ENCODE measurements at places on chromosomes 12 and 14.
A peak's percentile ranks its signal among the peaks of the same experiment; 100 is the strongest.

DNA sequence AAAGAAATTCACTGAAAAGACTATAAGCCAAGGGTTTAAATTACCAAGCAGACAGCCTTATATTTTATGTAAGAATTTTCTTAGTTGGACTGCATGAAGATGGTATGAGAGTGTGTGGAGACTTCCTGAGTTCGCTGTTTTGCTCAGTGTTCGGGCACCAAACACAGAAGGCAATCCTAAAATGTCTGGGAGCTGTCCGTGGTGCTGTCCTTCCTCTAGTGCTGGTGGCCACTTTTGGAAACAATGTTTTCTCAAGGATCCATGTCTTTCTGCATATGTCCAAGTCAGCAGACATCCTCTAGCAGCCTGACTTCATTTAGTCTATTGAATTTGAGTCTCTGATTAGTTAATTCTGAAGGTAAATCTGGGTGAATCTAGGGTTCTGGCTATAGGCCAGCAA is 135.8 kb downstream of the SLC8A3 start:
- DNase-seq, result no peak

DNA sequence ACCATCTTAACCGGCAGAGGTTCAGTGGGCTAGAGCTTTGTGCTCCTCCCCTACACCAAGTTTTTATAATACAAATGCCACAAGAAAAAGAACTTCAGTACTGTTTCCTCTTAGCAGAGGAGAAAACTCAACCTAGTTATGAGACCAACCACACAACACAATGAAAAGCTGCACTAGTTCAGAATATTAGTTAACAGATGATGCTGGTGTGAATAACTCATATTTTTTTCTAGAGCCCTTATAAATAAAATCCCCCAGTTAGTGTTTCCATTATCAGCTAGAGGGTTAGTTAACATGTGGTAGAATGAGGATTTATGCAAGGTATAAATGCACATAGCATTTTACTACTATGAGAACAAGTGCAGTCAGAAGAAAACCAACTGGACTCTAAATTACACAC is 61.9 kb upstream of the AMN1 start:
- DNase-seq, result no peak

GRCh38 chr14:91387169-91387835 is 30.3 kb downstream of the CCDC88C start:
- no peak for DNase-seq

- DNase-seq, result peak; percentile 74
Measured at GRCh38 chr12:14885718-14886221, at the start of gene MGP. MGP (minus strand) TSS chr12:14885854; CDS start chr12:14885791, 63 bp downstream.

GRCh38 chr12:2291182-2291832 is 238.5 kb downstream of the CACNA1C start:
- DNase-seq, result no peak

GRCh38 chr12:94829552-94829951 is 173.9 kb downstream of the NDUFA12 start:
- no peak for DNase-seq

GRCh38 chr12:68896881-68897540 is 36.0 kb downstream of the CPM start:
- no peak for DNase-seq

GRCh38 chr12:125189502-125189901 is 124.3 kb downstream of the AACS start:
- no peak for DNase-seq
